ENCODE measurements at places on chromosomes 11 and 22.
A peak's percentile ranks its signal among the peaks of the same experiment; 100 is the strongest.

DNA sequence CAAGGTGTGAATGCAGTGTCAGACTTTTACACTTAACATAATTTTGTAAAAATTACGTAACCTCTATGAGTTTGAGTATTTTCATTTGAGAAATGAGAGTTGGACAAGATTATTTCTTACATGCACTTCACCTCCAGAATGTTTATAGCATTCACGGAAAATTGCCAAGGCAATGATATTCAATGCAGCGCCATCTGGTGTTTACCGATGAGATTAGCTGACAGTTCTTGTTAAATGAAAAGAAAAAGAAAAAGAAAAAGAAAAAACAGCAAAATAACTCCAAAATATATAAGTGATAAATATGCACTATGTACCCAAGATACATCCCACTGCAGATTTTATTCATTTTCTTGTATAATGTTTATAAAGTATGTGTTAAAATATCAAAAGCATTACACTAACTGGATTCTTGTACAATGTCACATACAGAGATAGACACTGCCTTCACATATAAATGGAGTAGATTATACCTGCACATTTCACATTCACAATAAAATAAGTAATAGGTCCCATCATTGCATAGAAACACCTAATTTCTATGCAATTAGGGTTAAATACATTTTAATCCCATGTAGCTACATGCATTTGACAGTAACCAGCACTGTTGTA lies 976.3 kb upstream of the FAT3 start:
- no peak overlapping the region for H3K4me3 ChIP-seq
- DNase-seq = peak; percentile 40
- peaks cover 1% of the 10 kb centered on the region for H3K4me1 ChIP-seq
- H3K36me3 ChIP-seq = no peaks in the 10 kb centered on the region
- no peak overlapping the region for H3K27ac ChIP-seq

GRCh38 chr11:21415606-21416005 lies 746.2 kb downstream of the NELL1 start:
- H3K4me1 ChIP-seq = no peaks in the 10 kb centered on the region
- no peaks in the 10 kb centered on the region for H3K27me3 ChIP-seq
- H3K36me3 ChIP-seq = no peaks in the 10 kb centered on the region
- no peak for DNase-seq
- no peak overlapping the region for H3K4me3 ChIP-seq

GRCh38 chr11:5737670-5738392 lies 1.6 kb downstream of the OR56B1 start:
- peaks cover 1% of the 10 kb centered on the region for H3K4me1 ChIP-seq
- no peak overlapping the region for H3K27ac ChIP-seq
- H3K36me3 ChIP-seq = no peaks in the 10 kb centered on the region
- H3K27me3 ChIP-seq = peaks cover 5% of the 10 kb centered on the region
- DNase-seq = no peak

DNA sequence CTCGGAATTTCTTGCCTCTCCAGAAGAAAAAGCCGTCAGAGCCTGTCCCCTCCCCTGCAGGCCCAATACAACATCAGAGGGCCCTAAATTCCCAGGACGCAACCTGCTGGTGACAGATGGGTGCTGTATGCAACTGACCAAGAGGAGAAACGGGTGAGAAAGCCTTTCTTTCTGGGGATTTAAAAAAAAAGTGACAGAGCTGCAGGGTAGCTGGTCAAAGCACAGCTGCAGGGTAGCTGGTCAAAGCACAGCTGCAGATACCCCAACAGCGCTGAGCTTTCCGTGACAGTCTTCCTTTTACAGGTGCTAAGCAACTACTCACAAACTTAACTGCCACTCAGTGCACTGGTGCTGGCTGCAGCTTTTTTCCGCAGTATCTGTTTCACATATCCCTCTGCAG lies 17.8 kb downstream of the AP1B1 start:
- H3K4me3 ChIP-seq = no peak overlapping the region
- no peak for DNase-seq
- peaks cover 12% of the 10 kb centered on the region for H3K36me3 ChIP-seq
- H3K27ac ChIP-seq = no peak overlapping the region
- H3K27me3 ChIP-seq = no peaks in the 10 kb centered on the region

DNA sequence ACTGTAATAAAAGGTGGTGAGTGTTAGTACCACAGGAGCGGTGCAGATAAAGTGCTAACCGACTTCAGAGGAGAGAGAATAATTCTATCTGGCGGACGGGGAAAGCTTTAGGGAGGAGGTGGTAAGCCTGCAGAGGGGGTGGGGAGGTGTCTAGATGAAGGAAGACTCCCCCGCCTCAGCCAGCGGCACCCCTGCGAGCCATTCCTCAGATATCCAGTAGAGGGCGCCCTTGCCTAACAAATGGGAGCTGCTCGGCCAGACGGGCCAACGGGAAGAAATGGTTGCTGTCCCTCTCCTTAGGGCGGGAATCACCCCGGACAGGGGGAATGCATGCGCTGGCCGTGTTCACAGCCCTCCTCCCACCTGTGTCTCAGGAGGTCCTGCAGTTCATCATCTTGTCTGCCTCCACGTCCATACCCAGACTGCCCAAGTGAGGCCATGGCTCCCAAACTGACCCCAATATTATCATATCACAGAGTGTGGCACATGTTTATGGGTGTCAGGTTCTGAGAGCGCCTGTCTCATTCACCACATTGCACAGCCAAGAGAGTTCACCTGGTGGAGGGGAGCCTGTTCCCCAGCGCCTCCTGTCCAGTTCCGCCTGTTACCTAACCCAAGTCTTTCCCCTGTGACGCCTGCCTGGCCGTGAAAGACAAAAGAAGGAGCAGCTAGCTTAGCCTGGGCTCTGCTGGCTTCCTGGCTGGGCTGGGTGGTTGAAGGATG lies 85.5 kb downstream of the ST3GAL4 start:
- no peak overlapping the region for H3K27ac ChIP-seq
- H3K4me3 ChIP-seq = no peak overlapping the region
- H3K36me3 ChIP-seq = no peaks in the 10 kb centered on the region
- peaks cover 3% of the 10 kb centered on the region for H3K4me1 ChIP-seq
- peak; percentile 72 for DNase-seq

DNA sequence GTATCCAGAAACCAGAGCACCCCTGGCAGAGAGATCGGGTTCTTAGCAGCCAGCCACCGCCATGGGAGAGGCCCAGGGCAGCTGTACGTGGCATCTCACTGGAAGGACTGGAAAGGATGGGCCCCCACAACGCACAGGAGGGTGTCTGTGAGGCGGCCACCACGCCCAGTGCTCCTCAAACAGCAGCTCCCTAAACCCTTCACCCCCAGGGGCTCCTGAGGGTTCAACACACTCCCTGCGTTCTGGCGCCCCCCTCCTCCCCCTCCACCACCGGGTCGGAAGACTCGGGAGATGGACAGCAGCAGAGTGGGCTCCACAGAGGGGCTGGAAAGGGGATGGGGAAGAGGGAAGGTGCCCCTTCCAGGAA lies 1.1 kb downstream of the MAPK12 start:
- no peak for DNase-seq
- peak overlapping the region; percentile 71 for H3K4me3 ChIP-seq
- peak overlapping the region; percentile 24 for H3K27ac ChIP-seq
- H3K36me3 ChIP-seq = peaks cover 43% of the 10 kb centered on the region
- peaks cover 10% of the 10 kb centered on the region for H3K27me3 ChIP-seq

- no peaks in the 10 kb centered on the region for H3K27me3 ChIP-seq
- no peak overlapping the region for H3K27ac ChIP-seq
- peaks cover 32% of the 10 kb centered on the region for H3K36me3 ChIP-seq
- no peak for DNase-seq
Observed at GRCh38 chr11:68804786-68805185, 36.9 kb downstream of the CPT1A start.

DNA sequence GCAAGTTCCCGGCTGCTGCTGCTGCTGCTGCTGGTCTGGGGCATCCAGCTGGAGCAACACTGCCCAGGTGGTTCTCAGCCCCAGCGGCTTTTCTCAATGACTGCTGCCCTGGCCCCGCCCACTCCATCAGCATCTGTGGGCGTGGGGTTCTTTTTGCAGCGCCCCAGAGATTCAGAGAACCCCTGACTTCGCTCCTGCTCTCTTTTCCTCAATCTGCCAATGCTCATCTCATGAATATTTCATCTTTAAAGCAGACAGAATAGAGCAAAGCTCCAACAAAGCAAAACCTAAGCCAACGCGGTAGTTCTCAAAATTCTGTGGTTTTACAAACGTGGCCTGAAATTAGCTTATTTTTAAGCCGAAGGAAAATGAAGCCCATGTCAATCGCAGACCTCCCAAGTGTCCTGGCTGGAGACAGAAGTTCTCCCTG lies 363.6 kb downstream of the CTTN start:
- H3K36me3 ChIP-seq = peaks cover 4% of the 10 kb centered on the region
- no peaks in the 10 kb centered on the region for H3K4me1 ChIP-seq
- no peak for DNase-seq
- H3K27ac ChIP-seq = no peak overlapping the region
- no peak overlapping the region for H3K4me3 ChIP-seq
- H3K27me3 ChIP-seq = peaks cover 5% of the 10 kb centered on the region

DNA sequence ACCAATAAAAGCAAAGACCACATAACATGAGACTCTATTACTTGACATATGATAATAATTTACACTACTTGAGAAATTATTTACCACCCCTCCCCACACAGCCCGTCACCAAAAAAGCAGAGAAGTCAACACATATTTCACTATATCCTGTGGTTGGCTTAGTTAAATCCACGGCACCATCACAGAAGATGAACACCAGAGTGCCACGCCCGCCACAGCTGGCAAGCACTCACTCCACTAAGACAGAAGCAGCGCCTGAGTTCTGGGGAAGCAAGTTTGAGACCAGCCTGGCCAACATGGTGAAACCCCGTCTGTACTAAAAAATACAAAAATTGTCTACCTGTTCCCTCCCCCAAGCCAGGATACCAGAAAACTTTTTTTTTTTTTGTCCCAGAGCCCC lies 53.1 kb downstream of the PACSIN2 start:
- H3K27ac ChIP-seq = no peak overlapping the region
- DNase-seq = no peak
- no peak overlapping the region for H3K4me3 ChIP-seq

Data from mesenchymal stem cell (in vitro differentiated cells and primary cell).